Left lung (tissue), 14 donors: ENCODE measurements at places on chromosomes 3 and 15. TPM values are rescaled to one million over a fixed set of nuclear protein-coding genes. Genes with fewer than 3 reads are reported as not detected.
A peak's percentile ranks its signal among the peaks of the same experiment; 100 is the strongest.

DNA sequence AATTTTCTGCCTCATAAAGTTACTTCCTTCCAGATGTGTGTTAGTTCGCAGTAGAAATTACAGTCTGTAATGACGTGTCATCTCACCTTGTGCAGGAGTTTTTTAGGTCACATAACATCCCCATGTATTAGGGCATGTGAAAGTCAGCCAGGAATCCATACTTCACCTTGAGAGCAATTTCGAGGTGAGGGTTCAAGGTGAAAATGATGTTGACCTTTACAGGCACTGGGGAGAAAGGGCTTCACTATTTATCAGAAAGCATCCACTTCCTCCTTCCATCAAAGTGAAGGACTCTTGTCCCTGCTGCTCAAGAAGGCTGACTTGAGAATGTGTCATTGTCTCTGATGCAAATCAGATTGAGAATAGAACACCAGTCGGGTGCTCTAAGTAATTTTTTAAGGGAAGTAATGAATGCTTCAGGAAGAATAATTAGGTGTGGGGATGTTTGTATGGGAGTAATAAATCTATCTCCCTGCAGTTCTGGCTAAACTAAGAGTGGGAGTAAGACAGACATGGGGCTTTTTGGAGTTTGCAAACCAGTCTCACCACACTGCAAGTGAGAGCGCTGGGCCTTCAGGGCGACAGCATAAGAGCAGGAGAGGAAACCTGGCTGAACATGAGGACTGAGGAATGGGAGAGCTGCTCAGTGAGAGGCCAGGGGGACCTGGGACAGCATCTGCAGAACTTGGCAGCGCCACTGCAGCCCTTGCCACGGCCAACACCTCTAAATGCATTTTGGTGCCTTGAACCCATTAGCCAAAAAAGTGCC is 85.9 kb upstream of the IL12A start:
- no peak for DNase-seq

GRCh38 chr3:42600958-42601675 is 631 bp downstream of the NKTR start:
- DNase-seq, result peak; percentile 68

GRCh38 chr3:53798144-53798543 is 48.1 kb downstream of the CHDH start:
- DNase-seq, result no peak

GRCh38 chr3:183475016-183475763 is 46.8 kb upstream of the MCF2L2 start:
- no peak for DNase-seq

GRCh38 chr3:81307221-81307620 is 454.2 kb downstream of the GBE1 start:
- no peak for DNase-seq

- no peak for DNase-seq
These were observed 2.1 kb downstream of the ISL2 start for GRCh38 chr15:76338486-76339304.

DNA sequence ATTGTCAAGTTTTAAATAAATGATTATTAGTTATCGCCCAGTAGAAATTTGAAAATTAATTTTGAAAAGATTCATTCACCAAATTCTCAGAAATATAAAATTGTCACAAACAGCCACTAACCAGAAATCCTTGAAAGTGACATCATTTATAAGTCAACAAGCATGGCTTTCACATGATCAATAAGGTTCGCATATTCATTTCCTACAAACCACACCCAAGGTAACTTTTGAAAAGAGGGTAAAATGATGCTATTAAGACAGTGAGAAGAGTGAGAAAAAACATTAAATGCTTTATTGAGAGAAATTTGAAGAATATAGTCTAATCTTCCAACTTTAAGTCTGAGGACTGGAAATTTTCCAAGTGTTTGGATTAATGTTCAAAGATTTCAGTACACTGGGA is 263.6 kb upstream of the ALCAM start:
- DNase-seq, result no peak

- peak; percentile 59 for DNase-seq
These were observed 143.9 kb downstream of the GABRB3 start for GRCh38 chr15:26628879-26629529.

DNA sequence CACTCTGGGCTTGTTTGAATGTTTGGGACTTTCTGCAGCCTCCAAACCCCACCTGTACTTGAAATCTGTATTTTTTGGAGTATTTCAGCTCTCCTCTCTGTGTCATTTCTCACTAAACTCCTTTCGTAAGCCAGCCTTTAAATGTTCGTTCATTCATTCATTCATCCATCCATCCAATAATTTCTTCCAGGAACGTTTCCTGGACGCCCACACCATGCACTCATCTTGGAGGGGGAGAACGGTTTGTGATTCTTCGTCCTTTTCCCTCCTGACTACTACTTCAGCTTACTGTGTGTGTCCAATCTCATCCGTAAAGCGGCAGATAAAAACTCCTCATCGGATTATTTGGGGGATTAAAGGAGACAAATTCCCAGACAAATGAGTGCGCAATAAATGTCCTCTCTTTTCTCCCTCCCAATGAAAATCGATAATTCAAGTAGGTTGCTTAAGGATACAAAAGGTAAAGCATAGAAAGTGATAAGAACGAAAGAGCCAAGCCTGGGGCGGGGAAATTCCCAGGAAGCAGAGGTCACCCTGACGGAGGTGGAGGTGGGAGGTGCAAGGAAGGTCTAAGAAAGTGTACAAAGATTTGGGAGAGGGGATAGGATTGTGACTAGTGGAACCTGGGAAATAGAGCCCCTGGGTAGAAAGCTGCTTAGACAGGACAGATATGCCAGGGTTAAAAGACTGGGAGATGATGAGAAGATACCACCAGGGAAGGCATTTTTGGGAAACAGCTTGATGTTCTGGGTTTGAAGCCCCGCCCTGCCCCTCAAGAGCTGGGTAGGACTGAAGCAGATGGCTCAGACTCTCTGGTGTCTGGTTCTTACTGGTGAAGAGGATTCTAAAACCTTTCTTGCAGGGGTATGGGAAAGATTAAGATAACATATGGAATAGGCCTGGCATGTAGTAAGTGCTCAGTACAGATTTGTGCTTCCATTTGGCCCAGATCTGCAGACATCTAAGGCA is 896 bp upstream of the KLHL25 start:
- DNase-seq, result no peak

GRCh38 chr3:194381460-194381875 is 11.9 kb upstream of the LRRC15 start:
- peak; percentile 50 for DNase-seq

DNA sequence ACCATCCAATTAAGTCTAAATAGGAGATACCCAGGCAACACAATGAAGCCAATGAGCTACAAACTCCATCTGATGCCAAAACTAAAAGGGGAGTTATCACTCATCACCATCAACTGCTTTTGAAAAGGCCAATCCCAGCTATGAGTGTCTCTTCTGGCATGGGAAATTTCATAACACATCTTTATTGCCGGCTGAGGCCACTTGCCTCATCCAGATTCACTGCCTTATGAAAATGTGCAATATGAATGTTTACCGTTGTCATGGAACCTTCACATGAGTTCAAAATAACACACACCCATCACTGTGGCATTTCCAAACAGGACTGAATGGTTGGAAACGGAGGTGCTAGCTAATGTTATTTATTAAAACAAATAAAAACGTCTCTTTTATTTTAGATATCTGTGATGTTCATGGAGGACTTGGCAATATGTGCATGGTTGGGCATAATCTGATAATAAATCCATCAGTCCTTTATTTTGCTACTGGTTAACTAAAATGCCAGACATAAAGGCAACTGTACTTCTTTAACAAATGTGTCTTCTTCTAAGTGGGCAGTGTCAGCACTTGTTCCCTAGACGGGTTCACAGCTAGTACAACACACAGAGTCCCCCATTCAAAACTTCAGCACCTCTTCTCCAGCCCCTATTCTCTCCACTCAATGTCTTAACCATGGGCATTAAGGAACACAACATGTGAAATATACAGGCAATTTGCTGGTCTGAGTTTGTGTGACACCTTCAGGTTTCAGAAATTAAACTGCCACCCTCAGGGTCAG is 143.9 kb downstream of the MAGI1 start:
- peak; percentile 40 for DNase-seq

- DNase-seq, result no peak
These were observed 78.2 kb downstream of the TAFA4 start for GRCh38 chr3:68854170-68854569.

- DNase-seq, result peak; percentile 33
These were observed 9.0 kb downstream of the UBXN7 start for GRCh38 chr3:196423044-196423781.

- no peak for DNase-seq
These were observed 183.2 kb downstream of the OXSM start for GRCh38 chr3:25973122-25973521.

GRCh38 chr3:189132839-189133238 is 38.9 kb upstream of the TPRG1 start:
- DNase-seq, result no peak

- DNase-seq, result no peak
These were observed 9.9 kb downstream of the RARB start for GRCh38 chr3:25437953-25438352.

DNA sequence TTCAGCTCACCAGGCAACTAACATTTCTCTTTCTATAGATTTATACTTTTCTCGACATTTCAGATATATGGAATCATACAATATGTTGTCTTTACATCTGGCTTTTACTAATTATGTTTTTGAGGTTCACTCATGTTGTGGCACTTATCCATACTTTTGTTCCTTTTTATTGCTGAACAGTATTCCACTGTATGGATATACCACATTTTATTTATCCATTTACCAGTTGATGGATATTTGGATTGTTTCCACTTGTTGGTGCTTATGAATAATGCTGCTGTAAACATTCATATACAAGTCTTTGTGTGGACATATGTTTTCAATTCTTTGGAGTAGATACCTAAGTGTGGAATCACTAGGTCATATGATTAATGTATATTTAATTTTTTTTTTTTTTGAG is 97.2 kb downstream of the LEKR1 start:
- no peak for DNase-seq

DNA sequence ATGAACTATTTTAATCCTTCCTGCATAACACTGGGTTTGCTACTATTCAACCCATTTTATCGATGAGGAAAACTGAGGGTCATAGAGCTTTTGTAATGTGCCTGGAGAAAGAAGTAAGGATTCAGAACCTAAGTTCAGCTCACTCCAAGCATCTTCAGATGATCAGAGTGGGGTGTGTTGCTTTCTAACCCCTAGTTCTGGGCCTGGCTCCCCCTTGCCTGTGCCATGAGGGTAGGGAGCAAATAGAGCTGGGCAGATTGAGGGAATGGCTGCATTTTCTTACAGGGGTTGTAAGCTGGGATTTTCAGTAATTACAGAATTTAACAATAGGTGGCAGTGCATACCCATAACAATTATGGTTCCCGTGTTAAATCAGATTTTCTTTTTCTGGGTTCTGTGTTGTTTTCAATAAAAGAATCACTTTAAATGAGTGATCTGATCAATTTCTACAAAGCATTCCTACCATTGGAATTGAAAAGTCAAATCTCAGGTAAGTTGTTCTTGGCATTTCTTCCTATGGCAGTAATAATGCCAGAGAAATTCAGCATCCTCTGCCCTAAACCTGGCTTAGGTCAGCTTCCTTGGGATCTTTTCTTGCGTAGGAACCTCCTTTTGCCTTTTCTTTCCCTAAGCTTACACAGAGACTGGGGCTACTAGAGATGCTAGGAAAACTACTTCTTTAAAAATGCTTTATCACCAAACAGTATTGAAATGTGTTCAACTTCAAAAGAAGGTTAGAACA is 103.8 kb upstream of the IL12A start:
- peak; percentile 41 for DNase-seq

DNA sequence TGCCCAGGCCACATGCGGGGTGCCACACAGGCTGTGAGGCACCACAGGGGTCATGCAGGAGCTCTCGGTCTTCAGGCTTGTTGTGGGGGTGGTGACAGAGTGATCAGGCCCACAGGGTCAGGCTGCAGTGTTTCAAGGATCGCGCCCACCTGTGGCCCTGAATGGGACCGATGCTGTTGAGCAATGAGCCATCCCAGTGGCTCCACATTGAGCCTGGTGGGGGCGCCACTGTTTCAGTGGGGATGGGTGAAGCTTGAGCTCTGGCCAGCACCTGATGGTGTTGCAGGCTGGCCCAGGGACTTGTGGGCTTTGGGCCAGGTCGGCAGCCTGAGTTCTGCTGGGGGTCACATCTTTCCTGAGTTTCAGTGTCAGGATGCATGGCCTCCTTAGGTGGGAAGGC is 230.1 kb downstream of the UBE3A start:
- DNase-seq, result no peak

GRCh38 chr15:62107571-62108121 is 40.9 kb downstream of the C2CD4A start:
- DNase-seq, result no peak

DNA sequence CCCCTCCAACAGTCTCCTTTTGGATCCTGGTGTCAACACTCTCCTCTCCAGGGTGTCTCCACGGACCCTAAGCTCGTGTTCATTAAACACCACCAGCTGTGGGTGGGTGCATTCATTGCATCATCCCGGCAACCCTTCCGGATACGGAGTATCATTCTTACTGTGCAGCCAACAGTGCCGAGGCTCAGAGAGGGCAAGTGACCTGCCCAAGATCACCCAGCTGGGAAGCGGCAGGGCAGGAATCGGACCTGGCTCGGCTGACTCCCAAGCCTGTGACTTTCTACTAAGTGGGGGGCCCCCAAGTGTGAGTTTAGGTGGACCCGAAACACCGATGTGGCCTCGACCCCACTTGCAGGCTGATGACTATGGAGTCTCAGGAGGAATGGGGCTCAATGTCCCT is 20.4 kb downstream of the H1-8 start:
- no peak for DNase-seq

DNA sequence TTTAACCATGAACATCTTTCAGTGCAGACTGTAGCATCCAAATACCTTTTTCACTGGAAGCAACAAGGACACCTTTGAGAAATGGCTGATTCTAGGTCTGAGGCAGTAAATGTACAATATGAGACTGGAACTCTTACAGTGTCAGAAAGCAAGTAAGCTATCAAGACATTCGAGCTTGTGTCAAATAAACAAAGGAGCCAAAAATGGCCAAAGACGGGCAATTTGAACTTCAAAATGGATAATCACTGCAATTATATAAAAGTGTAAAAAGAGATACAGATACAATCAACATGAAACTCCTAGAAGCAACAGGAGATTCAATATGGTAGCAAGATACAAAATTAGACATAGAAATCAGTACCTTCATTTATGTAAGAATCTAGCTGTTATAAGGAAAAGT is 138.5 kb upstream of the CCDC54 start:
- DNase-seq, result no peak

- DNase-seq, result no peak
These were observed 227.2 kb upstream of the TBL1XR1 start for GRCh38 chr3:177424521-177424920.

VEPH1 gene
- total RNA-seq, result 86.8 TPM

WNT7A gene
- total RNA-seq, result 5.5 TPM

PLIN1 gene
- 0.55 TPM for total RNA-seq

CFAP91 gene
- 5.6 TPM for total RNA-seq

DLEC1 gene
- total RNA-seq, result 2.9 TPM

LSG1 gene
- 27.8 TPM for total RNA-seq

GOLGA6B gene
- not detected for total RNA-seq

WDR93 gene
- total RNA-seq, result 0.20 TPM

COL8A1 gene
- total RNA-seq, result 283 TPM

STRC gene
- total RNA-seq, result 0.15 TPM

GALNT15 gene
- total RNA-seq, result 2.2 TPM

LEKR1 gene
- total RNA-seq, result 0.76 TPM

RGMA gene
- 4.6 TPM for total RNA-seq

UNC13C gene
- total RNA-seq, result 0.05 TPM
